ENCODE measurements at places on chromosomes 7 and 10.

DNA sequence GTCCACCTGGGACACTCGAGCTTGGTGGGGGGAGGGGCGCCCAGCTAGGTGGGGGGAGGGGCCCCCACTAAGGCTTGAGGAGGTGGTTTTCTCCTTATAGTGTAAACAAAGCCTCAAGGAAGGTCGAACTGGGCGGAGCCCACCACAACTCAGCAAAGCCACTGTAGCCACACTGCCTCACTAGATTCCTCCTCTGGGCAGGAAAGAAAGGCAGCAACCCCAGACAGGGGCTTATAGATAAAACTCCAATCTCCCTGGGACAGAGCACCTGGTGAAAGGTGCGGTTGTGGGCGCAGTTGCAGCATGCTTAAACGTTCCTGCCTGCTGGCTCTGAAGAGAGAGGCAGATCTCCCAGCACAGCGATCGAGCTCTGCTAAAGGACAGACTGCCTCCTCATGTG lies 133.1 kb downstream of the SNX13 start:
- DNase-seq = no peak

DNA sequence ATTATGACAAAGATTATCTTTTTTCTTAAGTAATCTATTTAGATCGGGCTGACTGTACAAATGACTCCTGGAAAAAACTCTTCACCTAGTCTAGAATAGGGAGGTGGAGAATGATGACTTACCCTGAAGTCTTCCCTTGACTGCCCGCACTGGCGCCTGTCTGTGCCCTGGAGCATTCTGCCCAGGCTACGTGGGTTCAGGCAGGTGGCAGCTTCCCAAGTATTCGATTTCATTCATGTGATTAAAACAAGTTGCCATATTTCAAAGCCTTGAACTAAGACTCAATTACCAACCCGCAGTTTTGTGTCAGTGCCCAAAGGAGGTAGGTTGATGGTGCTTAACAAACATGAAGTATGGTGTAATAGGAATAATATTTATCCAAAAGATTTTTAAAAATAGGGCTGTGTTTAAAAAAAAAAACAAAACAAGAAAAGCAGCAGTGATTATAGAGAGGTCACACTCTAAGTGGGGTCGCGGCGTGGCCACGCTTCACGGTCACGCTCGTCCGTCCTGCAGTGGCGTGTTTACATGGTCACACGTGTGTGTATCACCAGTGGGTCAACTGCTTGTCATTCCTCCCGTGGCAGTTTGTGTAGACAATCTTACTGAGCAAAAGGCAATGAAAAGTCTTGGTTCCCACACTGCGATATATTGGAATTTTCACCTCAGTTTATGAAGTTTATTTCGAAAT lies 10.8 kb downstream of the INSIG1 start:
- DNase-seq = no peak

DNA sequence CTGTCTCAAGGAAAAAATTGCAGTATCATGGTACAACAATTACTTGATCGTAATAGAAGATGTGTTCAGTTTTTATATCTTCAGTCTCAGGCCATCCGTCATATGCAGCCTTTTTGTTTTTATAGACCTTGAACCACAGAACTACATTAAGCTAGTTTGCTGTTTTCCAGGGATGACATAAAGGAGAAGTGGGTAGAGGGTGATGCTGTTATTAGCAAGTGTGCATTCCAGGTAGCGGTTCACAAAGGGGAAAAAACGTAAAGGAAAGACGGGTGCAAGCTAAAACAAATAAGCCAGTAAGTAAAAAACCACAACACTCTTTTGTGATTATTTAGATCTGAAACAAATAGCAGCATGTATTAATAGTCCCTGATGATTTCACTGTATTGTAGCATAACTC lies 71.7 kb downstream of the BMPR1A start:
- DNase-seq = no peak

DNA sequence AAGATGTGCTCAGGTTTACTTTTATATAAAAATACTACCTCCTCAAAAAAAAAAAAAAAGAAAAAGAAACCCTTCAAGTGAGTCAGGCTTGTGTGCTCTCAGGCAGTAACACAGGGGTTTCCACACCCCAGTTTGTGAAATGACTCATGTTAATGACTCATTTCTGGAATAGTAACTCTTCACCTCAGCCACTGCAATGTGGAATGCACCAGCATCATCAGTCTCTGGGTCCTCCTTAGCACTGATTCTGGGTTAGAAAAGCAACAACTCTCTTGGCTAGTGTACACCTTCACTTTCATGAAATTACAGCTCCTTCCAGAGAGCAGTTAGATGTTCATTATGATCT lies 110.6 kb downstream of the EMX2 start:
- DNase-seq = peak; percentile 23

- no peak for DNase-seq
Observed at GRCh38 chr7:65379318-65379717, 5.7 kb downstream of the ZNF92 start.

DNA sequence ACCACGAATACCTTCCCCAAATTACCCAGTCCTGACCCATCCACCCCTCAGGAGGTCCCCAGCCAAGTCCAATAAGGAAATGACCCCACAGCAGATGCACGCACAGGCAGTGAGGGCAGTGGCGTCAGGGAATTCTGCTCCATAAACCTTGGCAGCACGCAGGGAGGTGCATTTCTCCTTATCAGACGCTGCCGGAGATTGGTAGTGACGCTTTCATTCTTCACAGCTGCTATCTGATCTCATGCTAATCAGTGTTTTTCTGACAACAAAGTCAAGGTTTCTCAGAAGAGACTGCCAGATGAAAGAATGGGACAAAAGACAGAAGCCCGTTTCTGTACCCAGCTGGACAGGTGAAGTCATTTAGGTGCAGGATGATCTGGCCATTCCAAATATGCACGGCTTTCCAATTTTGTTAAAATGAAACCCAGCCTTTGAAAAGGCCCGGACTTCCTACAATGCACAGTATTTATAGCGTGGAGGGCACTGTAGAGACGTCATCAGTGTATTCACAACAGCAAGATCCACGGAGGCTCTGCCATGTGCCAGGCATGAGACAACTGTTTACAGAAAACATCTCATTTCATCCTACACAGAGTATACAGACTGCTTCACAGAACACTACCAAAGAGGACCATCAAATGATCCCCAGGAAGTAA lies 35.3 kb downstream of the DIP2C start:
- DNase-seq = no peak

- no peak for DNase-seq
Observed at GRCh38 chr7:15335390-15335789, 226.4 kb downstream of the AGMO start.

- no peak for DNase-seq
Observed at GRCh38 chr7:158237672-158238335, 349.8 kb downstream of the PTPRN2 start.

DNA sequence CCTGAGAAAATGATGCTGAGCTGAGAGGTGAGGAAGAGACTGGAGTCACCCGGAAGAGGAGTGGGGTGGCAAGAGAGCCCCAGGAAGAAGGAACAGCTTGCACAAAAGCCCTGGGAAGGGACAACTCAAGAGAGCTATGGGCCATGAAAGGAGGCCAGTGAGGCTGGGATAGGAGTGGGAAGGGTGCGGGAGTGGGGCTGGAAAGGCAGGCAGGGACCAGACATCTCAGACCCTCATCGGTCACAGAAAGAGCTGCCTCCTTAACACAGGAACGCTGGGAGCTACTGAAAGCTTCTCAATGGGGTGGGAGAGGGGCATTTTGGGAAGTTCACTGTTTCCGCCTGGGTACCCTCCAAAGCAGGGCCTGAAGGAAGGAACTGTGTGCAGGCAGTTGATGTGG lies 122.0 kb upstream of the UNC5B start:
- no peak for DNase-seq

GRCh38 chr7:11760372-11760771 lies 71.6 kb downstream of the THSD7A start:
- no peak for DNase-seq

DNA sequence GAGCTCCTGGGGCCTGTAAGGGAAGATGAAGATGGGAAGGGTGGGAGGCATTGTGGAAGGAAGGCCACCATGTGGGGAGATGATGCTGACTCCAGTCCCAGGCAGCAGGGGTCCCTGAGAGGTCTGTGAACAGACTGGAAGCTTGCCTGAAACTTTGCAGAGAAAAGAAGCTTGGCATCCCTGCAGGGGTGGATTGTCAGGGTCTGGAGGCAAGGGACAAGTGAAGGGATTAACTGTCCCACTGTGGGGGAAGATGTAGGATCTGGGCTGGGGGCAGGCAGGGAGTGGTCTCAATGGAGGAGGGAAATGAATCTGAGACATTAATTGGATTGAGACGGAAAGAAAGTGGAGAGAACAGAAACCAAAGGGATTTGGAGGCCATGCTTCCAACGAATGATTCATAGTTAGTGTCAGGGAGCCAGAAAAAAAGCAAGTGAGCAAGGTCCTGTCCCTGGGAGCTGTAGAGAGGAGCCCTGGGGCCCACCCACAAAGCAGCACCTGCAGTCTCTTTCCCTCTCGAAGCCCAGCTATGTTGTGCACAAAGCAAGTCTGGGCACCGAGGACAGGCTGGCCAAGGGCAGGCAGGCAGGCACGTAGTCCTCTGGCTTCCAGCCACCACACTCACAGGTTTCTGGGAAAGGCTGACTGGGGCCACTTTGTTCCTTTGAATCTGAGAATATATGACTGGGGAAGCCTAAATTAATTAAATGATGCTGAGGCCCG lies 4.7 kb upstream of the SLC18A3 start:
- peak; percentile 11 for DNase-seq

DNA sequence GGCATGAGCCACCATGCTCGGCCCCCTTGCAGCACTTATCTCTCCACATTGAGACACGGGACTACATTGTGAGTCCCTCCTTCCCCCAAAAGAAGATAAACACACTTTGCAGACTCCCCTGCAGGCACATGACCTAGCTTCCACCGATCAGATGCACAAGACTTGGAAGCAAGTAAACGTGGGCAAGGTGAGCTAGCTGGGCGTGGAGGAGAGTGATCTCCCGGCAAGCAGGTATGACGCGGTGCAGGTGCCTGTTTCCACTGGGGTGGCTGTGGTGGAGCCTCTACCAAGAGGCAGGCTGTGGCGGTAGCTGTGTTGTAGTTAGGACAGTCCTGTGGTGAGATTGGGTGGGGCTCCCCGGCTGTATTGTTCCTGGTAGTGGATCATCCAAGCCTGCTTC lies 7.7 kb upstream of the COMTD1 start:
- DNase-seq = no peak

DNA sequence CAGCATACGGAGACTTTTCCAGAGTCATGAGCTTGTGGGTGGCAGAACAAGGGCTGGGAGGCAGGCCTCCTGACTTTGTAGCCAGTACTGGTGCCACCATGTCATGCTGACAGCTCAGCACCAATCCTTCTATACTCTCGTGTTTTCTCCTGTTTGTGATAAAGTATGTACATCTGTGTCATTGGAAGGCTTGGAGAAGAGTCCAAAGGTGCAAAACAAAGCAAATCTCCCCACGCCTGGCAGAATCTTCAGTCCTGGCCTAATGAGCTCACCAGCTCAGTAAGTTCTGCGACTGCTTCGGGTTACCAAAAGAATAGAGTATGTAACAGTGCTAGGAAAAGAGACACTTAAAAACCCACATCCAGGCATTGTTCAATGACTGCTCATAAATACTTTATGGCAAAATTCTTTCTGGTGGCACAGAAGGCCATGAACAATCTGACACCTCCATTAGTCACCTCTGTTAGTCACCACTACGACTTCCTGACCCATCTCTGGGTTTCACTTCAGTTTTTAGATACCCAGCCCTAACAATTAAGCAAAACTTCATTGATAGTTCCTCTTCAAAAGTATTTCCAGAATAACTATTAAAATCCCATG lies 24.5 kb downstream of the STEAP1 start:
- DNase-seq = no peak

DNA sequence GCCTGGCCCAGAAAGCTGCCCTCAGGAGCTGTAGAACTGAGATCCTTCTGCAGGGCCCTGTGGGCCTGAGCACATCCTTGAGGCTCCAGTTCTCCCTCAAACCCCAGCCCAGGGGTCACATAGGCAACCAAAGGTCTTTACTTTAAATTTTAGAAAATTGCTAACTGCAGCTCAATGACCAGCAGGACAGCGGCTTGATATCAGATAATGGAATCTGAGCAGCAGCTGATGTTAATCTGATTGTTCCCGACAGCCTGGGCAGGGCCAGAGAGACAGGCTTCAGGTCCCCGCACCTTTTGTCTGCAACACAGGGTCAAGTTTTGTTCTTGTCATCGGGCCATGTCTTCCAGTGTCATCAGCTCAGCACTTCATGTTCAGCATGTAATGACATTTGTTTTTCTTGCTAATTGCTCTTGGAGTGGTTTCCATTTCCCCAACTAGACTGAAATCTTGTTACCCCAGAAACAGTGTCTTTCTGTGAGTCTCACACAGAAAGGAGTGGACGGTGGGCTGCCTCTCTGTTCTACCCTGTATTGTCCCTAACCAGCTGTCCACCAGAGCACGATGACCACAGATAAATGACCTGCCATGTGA lies 91.0 kb downstream of the PAXIP1 start:
- DNase-seq = no peak

- no peak for DNase-seq
Observed at GRCh38 chr10:33279276-33279675, 55.2 kb downstream of the NRP1 start.

GRCh38 chr10:12191715-12192114 lies 4.0 kb downstream of the NUDT5 start:
- no peak for DNase-seq

GRCh38 chr7:114852293-114852692 lies 69.6 kb upstream of the MDFIC start:
- no peak for DNase-seq

DNA sequence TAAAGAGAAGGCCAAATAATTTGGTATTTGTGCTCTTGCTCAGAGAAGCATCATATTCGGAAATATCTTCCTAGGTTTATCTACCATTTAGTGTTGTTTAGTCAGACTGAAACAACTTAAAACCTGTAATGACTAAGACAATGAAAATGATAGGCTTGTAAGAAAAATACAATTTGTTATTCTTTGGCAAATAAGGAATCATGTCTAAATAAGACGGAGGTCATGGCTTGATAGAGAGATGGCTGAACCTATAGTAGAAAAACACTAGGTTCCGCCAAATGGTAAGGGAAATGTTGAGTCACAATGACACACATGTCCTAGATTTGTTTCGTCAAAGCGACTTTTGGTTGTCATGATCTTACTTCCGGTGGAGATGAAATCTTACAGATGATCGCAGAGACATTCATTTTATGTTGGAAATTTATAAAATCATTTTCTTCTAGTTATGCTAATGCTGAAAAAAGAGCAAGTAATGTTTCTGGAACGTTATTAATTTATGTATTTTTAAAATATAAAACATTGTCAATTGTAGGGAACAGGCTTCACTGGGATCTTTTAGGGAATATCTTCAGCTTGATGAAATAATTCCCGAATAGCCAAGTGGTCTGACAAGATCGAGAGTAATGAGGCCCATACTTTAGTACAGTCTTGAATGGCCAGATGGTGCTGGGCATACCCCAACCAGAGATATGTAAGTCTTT lies 1.0 kb downstream of the SRGN start:
- no peak for DNase-seq

GRCh38 chr10:71486484-71487114 lies 89.9 kb downstream of the CDH23 start:
- DNase-seq = peak; percentile 68

DNA sequence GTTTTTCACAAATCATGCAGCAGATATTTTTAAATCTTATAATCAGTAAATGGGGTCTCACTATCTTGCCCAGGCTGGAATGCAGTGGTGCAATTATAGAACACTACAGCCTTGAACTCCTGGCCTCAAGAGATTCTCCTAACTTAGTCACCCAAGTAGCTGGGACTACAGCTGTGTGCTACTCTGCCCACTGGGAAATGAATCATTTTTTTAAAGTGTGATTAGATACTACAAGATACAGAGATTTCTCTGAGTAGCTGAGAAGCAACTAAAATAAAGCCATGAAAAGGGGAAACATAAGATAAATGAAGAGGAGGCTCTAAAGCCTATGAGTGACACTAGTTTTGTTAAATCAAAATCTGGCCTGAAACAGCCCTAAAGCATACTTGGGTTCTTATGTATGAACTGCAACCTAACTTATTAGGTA lies 119.7 kb downstream of the JMJD1C start:
- no peak for DNase-seq
